ENCODE measurements at places on chromosomes 7 and 10.

DNA sequence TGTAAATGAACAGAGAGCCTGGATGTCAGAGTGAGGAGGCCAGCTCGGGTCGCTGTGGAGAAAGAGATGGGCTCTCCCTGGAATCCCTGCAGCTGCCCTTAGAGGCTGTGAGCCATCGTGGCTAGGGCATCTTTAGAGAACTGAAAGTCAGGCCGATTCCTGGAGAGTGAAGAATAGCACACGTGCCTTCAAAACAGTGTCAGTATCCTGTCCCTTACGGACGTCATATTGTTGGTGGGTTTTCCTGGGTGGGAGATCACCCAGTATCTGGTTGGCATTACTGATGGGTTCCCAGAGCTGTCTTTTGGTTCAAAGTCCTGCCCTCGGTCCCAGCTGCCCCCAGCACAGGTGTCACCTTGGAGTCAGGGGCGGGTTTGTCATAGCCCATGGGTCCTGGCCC lies 25.3 kb downstream of the IKZF1 start:
- no peak overlapping the region for H3K27ac ChIP-seq
- peaks cover 2% of the 10 kb centered on the region for H3K27me3 ChIP-seq
- no peak overlapping the region for H3K4me3 ChIP-seq
- H3K36me3 ChIP-seq, result no peaks in the 10 kb centered on the region
- H3K4me1 ChIP-seq, result no peaks in the 10 kb centered on the region
- no peak for DNase-seq

DNA sequence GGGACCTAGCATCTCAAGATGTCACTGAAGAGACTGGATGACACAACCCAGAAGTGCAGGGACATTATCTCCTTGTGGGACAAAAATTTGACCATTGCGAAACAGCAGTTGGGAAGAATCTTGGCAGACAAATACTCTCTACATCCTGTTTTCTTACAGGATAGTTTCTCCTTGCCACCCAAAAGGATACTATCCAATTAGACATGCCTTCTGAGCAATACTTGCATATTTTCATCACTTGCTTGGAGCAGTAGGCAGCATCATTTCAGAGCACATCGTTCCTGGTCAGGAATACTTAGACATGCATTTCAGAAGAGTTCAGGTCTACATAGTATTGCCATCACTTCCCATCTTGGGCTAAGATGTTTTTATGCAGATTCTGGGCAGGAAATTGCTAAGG lies 56.8 kb downstream of the FAS start:
- no peak overlapping the region for H3K4me3 ChIP-seq
- no peaks in the 10 kb centered on the region for H3K36me3 ChIP-seq
- DNase-seq, result no peak

- no peak for DNase-seq
- no peaks in the 10 kb centered on the region for H3K36me3 ChIP-seq
- H3K4me3 ChIP-seq, result no peak overlapping the region
- H3K27me3 ChIP-seq, result no peaks in the 10 kb centered on the region
- H3K4me1 ChIP-seq, result peaks cover 10% of the 10 kb centered on the region
Measured at GRCh38 chr7:94633014-94633341, 23.0 kb downstream of the SGCE start.

DNA sequence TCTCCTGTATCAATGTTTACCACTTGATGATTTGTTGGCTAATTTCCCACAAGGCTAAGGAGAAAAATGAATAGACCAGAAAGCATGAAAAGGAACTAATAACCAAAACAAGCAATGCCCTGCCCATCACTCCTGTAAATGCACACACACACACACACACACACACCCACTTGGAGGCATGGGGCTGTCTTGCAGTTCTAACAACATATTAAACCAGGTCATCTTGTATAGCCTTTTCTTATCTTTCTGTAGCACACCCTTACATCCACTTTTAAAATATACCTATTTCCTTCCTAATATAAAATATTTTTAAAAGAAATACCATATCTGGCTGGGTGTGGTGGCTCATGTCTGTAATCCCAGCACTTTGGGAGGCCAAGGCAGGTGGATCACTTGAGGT lies 105.3 kb downstream of the CTTNBP2 start:
- H3K36me3 ChIP-seq, result no peaks in the 10 kb centered on the region
- H3K4me3 ChIP-seq, result no peak overlapping the region

GRCh38 chr10:31974434-31975124 lies 45.9 kb upstream of the ARHGAP12 start:
- H3K27me3 ChIP-seq, result no peaks in the 10 kb centered on the region
- H3K4me3 ChIP-seq, result no peak overlapping the region
- DNase-seq, result no peak

GRCh38 chr7:30351286-30351685 lies 66.9 kb downstream of the ZNRF2 start:
- no peak overlapping the region for H3K4me3 ChIP-seq
- no peaks in the 10 kb centered on the region for H3K27me3 ChIP-seq
- no peak for DNase-seq
- no peak overlapping the region for H3K27ac ChIP-seq
- H3K4me1 ChIP-seq, result peaks cover 36% of the 10 kb centered on the region

DNA sequence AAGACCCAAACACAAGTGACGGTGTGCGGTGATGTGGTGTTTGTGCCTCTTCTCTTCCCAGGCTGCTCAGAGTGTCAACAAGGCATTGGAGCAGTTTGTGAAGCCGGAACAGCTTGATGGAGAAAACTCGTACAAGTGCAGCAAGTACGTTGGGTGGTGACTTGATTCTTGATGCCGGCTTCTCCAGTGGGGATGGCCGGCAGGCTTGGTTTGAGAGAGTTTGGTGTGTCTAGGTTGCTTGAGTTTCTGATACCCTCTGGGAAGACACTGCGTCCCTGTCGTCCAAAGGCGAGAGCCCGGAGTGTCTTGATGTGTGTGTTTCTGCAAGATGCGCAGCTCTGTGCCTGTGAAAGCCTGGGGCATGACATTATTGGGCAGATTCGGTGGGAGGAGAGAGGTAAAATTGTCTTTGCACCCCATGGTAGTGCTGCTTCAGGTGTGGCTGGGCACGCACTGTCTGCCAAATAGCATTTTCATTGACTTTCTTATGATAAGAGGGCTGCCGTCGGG lies 111.8 kb downstream of the ANKRD61 start:
- no peak for DNase-seq
- peaks cover 92% of the 10 kb centered on the region for H3K36me3 ChIP-seq
- H3K4me3 ChIP-seq, result no peak overlapping the region
- H3K27me3 ChIP-seq, result no peaks in the 10 kb centered on the region

- H3K27me3 ChIP-seq, result no peaks in the 10 kb centered on the region
- no peak overlapping the region for H3K4me3 ChIP-seq
- H3K27ac ChIP-seq, result no peak overlapping the region
- H3K4me1 ChIP-seq, result no peaks in the 10 kb centered on the region
Measured at GRCh38 chr7:102208826-102209225, 77.8 kb upstream of the SH2B2 start.

DNA sequence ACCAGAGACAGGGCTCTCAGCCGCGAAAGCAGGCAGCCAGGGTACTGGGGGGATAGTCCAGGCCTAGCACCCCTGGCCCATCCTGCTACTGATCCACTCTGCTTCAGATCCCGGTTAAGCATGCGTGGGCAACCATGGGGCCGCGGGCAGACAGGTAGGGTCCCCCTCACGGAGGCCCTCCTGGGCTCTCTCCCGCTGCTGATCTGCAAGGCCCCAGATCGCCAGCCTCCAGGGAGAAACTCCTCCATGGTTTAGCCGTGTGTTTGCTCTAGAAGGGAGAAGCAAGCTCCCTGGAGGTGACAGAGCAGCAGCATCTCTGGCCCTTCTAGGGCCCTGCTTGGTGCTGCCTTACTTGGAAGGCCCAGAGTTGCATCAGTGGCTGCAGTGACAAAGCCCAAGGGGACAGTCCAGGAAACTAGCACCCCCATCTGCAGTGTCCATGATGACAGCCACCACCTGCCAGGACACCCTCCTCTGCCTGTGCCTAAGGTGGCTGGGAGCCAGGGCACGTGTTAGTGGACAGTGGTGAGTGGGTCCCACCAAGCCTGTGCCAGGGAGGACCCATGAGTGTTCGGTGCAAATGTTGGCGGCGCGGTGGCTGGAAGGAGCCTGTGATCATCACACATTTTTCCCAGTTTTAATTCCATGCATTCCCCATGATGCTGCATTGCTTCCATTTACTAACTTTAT lies 29.2 kb downstream of the CALML5 start:
- no peak overlapping the region for H3K27ac ChIP-seq
- DNase-seq, result peak; percentile 56
- no peaks in the 10 kb centered on the region for H3K36me3 ChIP-seq
- peaks cover 18% of the 10 kb centered on the region for H3K4me1 ChIP-seq
- no peaks in the 10 kb centered on the region for H3K27me3 ChIP-seq

DNA sequence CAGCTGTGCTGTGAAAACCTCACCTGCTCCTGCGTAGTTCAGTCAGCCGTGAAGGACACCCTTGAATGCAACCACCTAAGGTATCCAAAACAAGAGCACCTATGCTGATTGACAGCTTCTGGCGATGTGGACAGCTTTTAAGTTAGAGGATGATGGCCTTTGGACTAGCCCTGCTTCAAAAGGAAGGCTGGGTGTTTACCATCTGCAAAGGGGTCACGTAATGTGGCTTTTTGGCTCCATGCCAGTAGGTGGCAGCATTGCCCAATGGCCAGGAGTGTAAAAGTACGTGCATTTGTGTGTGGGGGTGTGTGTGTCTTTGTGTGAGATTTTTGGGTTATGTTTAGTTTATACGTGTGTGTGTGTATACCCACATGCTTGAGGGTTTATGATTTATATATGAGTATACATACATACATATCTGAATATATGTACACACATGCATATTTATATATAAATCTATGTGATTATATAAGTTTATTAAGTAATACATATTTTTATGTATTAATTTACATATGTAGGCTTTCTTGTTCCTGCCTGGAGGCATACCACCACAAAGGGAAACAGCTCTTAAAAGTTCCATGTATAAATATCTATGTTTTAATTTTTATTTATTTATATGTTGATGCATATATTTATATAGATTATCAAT lies 236.3 kb upstream of the ANKRD30A start:
- DNase-seq, result no peak
- no peaks in the 10 kb centered on the region for H3K27me3 ChIP-seq
- no peaks in the 10 kb centered on the region for H3K4me1 ChIP-seq
- no peak overlapping the region for H3K4me3 ChIP-seq
- no peaks in the 10 kb centered on the region for H3K36me3 ChIP-seq

- H3K27ac ChIP-seq, result no peak overlapping the region
- H3K4me1 ChIP-seq, result peaks cover 3% of the 10 kb centered on the region
- H3K27me3 ChIP-seq, result no peaks in the 10 kb centered on the region
Measured at GRCh38 chr7:25369786-25370185, 141.5 kb upstream of the NPVF start.

GRCh38 chr10:100781145-100781665 lies 35.8 kb downstream of the PAX2 start:
- no peaks in the 10 kb centered on the region for H3K36me3 ChIP-seq
- DNase-seq, result no peak
- H3K4me3 ChIP-seq, result no peak overlapping the region
- peaks cover 46% of the 10 kb centered on the region for H3K27me3 ChIP-seq
- no peak overlapping the region for H3K27ac ChIP-seq

- no peaks in the 10 kb centered on the region for H3K4me1 ChIP-seq
- no peak overlapping the region for H3K27ac ChIP-seq
- peaks cover 65% of the 10 kb centered on the region for H3K27me3 ChIP-seq
- H3K4me3 ChIP-seq, result no peak overlapping the region
- peak; percentile 57 for DNase-seq
Measured at GRCh38 chr10:132810807-132811700, 25.1 kb upstream of the NKX6-2 start.

- no peaks in the 10 kb centered on the region for H3K4me1 ChIP-seq
- no peak overlapping the region for H3K27ac ChIP-seq
- no peak for DNase-seq
Measured at GRCh38 chr10:67793313-67793712, 44.7 kb downstream of the DNAJC12 start.

DNA sequence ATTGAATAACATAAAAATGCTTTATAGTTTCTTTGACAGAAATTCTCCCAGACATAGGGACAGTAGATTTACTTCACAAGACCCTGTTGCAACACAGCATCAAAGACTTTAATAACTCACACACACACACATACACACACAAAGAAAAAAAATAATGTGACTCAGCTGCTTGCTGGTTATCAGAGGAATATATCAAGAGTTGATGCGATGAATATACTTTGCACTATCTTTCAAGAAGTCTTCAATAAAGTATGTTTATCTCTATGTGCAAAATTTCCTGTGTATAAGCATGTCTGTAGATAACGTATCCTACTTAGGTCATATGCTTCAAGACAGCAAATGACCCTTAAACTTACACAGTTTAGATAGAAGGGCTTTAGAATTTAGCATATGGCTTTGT lies 243.1 kb downstream of the ARL4A start:
- H3K27ac ChIP-seq, result no peak overlapping the region
- no peaks in the 10 kb centered on the region for H3K4me1 ChIP-seq
- no peak for DNase-seq
- H3K27me3 ChIP-seq, result no peaks in the 10 kb centered on the region

- no peak for DNase-seq
- no peak overlapping the region for H3K27ac ChIP-seq
- H3K4me1 ChIP-seq, result no peaks in the 10 kb centered on the region
- no peak overlapping the region for H3K4me3 ChIP-seq
Measured at GRCh38 chr10:29925771-29926692, 133.4 kb downstream of the JCAD start.

DNA sequence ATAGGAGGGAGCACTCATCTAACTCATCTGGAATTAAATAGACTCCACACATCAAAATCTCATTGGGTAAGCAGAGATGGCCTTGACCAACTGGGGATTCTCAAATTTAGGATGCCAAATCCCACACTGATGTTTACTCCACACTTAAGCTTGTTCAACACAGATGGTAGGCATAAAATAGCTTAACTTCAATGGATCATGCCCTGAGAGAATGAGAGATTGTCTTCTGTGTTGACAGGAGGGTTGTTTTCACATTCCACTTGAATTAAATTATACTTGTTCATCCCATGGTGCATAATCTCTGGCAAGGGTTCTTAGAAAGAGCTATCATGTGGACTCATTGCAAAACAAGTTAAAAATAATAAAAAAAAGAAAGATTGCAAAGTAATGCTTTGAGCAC lies 391.4 kb downstream of the PLXDC2 start:
- H3K27ac ChIP-seq, result no peak overlapping the region
- no peaks in the 10 kb centered on the region for H3K4me1 ChIP-seq
- no peak for DNase-seq
- H3K36me3 ChIP-seq, result no peaks in the 10 kb centered on the region
- no peaks in the 10 kb centered on the region for H3K27me3 ChIP-seq

- no peak for DNase-seq
- H3K4me3 ChIP-seq, result no peak overlapping the region
- H3K27me3 ChIP-seq, result peaks cover 16% of the 10 kb centered on the region
- H3K36me3 ChIP-seq, result no peaks in the 10 kb centered on the region
Measured at GRCh38 chr7:158399762-158400161, 187.9 kb downstream of the PTPRN2 start.

- H3K27ac ChIP-seq, result no peak overlapping the region
- H3K4me1 ChIP-seq, result no peaks in the 10 kb centered on the region
- DNase-seq, result no peak
- H3K4me3 ChIP-seq, result no peak overlapping the region
Measured at GRCh38 chr10:106076496-106076895, 1088.0 kb downstream of the SORCS1 start.

GRCh38 chr10:5812283-5813090 lies 747 bp downstream of the GDI2 start:
- H3K27me3 ChIP-seq, result no peaks in the 10 kb centered on the region
- DNase-seq, result peak; percentile 37
- peak overlapping the region; percentile 96 for H3K27ac ChIP-seq
- no peaks in the 10 kb centered on the region for H3K4me1 ChIP-seq
